CD8-positive, alpha-beta memory T cell (primary cell): ENCODE measurements at places on chromosomes 1 and 21. TPM values are rescaled to one million over a fixed set of nuclear protein-coding genes. Genes with fewer than 3 reads are reported as not detected.

Gene SMCP
- polyA plus RNA-seq = not detected

DNA sequence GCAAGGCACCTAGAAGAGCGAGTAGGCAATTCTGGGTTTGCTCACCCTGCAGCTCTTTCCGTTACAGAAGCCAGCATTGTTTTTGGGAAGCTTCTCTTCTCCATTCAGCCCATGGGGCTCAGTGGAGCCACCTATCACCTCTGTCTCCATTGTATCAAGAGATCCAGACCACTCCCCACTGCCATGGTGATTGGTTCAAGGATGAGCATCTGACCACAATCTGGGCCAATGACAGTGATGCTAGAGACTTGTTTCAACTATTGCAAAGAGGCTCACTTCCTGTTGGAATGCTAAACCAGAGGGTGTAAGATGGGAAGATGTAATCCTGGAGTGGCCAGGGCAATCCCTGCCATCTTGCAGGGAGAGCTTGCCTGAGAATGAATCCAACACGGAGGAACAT, 6.6 kb downstream of the SPATA21 start:
- H3K27me3 ChIP-seq = no peaks in the 10 kb centered on the region
- no peak for DNase-seq
- H3K4me1 ChIP-seq = no peaks in the 10 kb centered on the region
- no peaks in the 10 kb centered on the region for H3K36me3 ChIP-seq
- H3K4me3 ChIP-seq = no peak overlapping the region
- no peak overlapping the region for H3K27ac ChIP-seq

DNA sequence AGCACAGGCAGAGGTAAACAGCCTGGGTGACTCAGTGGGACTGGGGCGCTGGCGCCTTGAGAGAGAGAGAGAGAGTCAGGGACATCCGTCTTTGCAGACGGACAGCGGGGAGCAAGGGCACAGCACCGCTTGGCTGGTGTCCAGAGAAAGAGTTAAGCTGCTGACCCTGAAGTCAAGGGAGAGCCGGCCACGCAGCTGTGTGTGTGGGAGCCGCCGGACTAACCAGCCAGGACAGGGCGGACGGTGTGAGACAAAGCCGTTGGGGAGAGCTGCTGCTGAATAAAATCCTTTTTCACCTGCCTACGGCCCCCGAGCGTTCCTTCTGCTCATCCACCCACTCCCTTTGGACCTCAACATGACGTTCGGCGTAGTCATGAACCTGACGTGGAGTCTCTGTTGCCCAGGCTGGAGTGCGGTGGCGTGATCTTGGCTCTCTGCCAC, 14.5 kb downstream of the CFAP74 start:
- H3K27me3 ChIP-seq = no peaks in the 10 kb centered on the region
- DNase-seq = no peak
- no peak overlapping the region for H3K27ac ChIP-seq
- no peaks in the 10 kb centered on the region for H3K4me1 ChIP-seq

- no peak for DNase-seq
- H3K27me3 ChIP-seq = no peaks in the 10 kb centered on the region
- H3K27ac ChIP-seq = no peak overlapping the region
- no peaks in the 10 kb centered on the region for H3K4me1 ChIP-seq
- H3K4me3 ChIP-seq = no peak overlapping the region
- H3K36me3 ChIP-seq = no peaks in the 10 kb centered on the region
Measured at GRCh38 chr1:87061742-87062156, 147.3 kb downstream of the HS2ST1 start.
